Diencephalon (tissue), 1 donor: ENCODE measurements at places on chromosomes 4 and X. TPM values are rescaled to one million over a fixed set of nuclear protein-coding genes. Genes with fewer than 3 reads are reported as not detected.

Gene SNCA
- 158 TPM for total RNA-seq

Gene UCHL1
- 1,495 TPM for total RNA-seq

Gene CENPVL1
- 6.7 TPM for total RNA-seq

Gene CT45A10
- not detected for total RNA-seq

Gene INTU
- total RNA-seq: 34.1 TPM

Gene SMIM31
- total RNA-seq: not detected

Gene CENPE
- 8.3 TPM for total RNA-seq

Gene NMU
- total RNA-seq: 4.2 TPM

Gene SSX4B
- total RNA-seq: not detected

Gene CRMP1
- 489 TPM for total RNA-seq

Gene PPBP
- 4.6 TPM for total RNA-seq

Gene GAGE12H
- total RNA-seq: not detected

Gene SSX4
- not detected for total RNA-seq

Gene GLRB
- 43.8 TPM for total RNA-seq

Gene DMD
- total RNA-seq: 90.2 TPM

Gene ZGRF1
- 22.6 TPM for total RNA-seq
